ENCODE measurements at places on chromosomes 6 and 20. TPM values are rescaled to one million over a fixed set of nuclear protein-coding genes. Genes with fewer than 3 reads are reported as not detected.

- no peak for DNase-seq
Observed at GRCh38 chr20:24045621-24046318, 57.2 kb upstream of the GGTLC1 start.

The LPIN3 gene
- total RNA-seq, result 3.6 TPM

- DNase-seq, result no peak
Observed at GRCh38 chr6:72621291-72622093, at the start of gene KCNQ5. Gene KCNQ5, plus strand, starts transcription at chr6:72622064.

The PTK7 gene
- total RNA-seq, result 57.3 TPM

DNA sequence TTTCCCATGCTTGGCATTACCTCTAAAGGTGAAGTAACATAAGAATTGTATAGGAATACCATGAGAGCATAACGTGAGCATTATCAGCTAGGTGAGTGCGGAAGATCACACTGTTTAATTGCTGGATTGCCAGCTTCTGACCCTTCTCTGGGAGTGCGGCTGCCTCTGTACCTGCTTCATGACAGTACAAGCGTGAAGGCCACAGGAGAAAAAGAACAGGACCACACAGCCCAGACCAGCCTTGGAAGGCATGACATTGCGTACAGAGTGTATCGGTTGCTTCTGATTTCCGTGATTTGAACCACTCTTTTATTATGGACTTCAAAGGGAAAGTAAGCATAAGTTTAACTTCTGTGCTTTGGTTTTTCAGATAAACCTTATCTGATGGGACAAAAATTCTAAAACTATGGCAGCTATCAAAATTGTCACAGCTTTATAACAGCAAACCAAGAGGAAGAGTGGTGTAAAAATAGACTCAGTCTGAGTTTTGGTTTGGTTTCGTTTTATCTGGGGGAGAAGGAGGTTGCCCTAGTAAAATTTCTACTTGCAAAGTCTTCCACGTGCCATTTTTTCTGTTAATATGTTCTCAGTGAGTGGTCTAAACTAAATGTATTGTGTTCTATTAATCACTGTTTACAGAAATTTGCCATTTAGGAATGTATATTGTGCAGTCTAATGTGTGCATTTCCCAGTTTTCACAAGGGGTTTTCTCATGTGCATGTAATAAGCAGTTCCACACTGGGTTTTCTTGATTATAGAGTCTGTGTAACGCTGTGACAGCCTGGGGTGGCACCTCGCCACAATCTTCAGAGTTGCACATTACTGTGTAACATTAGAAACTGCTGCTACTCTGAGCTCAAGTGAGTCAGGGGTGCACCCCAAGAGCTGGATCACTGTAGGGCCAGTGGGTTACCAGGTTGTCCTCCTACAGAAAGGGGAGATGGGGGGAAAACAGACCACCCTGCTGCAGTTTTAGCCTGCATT lies 97.3 kb downstream of the RPP40 start:
- peak; percentile 10 for DNase-seq

GRCh38 chr20:17956099-17956685 lies 12.4 kb downstream of the SNX5 start:
- no peak for DNase-seq

Measured in MG63 (cell line).